Liver (tissue), 10 donors: ENCODE measurements at places on chromosomes 6 and 20. TPM values are rescaled to one million over a fixed set of nuclear protein-coding genes. Genes with fewer than 3 reads are reported as not detected.

TSPO2 gene
- polyA plus RNA-seq = 0.39 TPM

ZNF512B gene
- 1.8 TPM for polyA plus RNA-seq

POM121L2 gene
- not detected for polyA plus RNA-seq

CST1 gene
- polyA plus RNA-seq = not detected

PRR18 gene
- polyA plus RNA-seq = 0.29 TPM

SLC17A3 gene
- polyA plus RNA-seq = 23.2 TPM

RIMS1 gene
- not detected for polyA plus RNA-seq
